ENCODE measurements at places on chromosomes 5 and 9. TPM values are rescaled to one million over a fixed set of nuclear protein-coding genes. Genes with fewer than 3 reads are reported as not detected.

GARIN3 gene
- total RNA-seq, result not detected

PIP5K1B gene
- not detected for total RNA-seq

HRCT1 gene
- total RNA-seq, result 0.40 TPM

IFNA2 gene
- not detected for total RNA-seq

PCDHGB6 gene
- total RNA-seq, result 0.13 TPM

CTSV gene
- total RNA-seq, result 13.6 TPM

DDX41 gene
- total RNA-seq, result 149 TPM

PROP1 gene
- total RNA-seq, result not detected

PGGT1B gene
- total RNA-seq, result 21.5 TPM

KIAA0825 gene
- total RNA-seq, result 0.29 TPM

HTR4 gene
- not detected for total RNA-seq

TMC1 gene
- total RNA-seq, result 0.10 TPM

C9orf152 gene
- 0.07 TPM for total RNA-seq

PCDHGA3 gene
- total RNA-seq, result not detected

PCDHGA10 gene
- not detected for total RNA-seq

SLCO6A1 gene
- total RNA-seq, result not detected

ADAM19 gene
- 12.9 TPM for total RNA-seq

PTAR1 gene
- total RNA-seq, result 16.9 TPM

TMEM252 gene
- not detected for total RNA-seq

ZNF462 gene
- 3.8 TPM for total RNA-seq
